ENCODE measurements at places on chromosomes 4 and X.

GRCh38 chr4:22850630-22851029, 157.9 kb downstream of the GBA3 start:
- DNase-seq = no peak

GRCh38 chrX:45295259-45295986, 94.7 kb upstream of the DIPK2B start:
- no peak for DNase-seq

- no peak for DNase-seq
These were observed 222.1 kb downstream of the TACR3 start for GRCh38 chr4:103497692-103498091.

- DNase-seq = no peak
These were observed 1.1 kb downstream of the XIAP start for GRCh38 chrX:123860983-123861382.

GRCh38 chr4:102642631-102643298, 118.0 kb downstream of the MANBA start:
- no peak for DNase-seq

Measured in stimulated activated CD4-positive, alpha-beta T cell treated with anti-CD3 and anti-CD28 coated beads, Interleukin-2, amount 100 ng/mL, for 24 hours (primary cell).